ENCODE measurements at places on chromosomes 6 and 20.

DNA sequence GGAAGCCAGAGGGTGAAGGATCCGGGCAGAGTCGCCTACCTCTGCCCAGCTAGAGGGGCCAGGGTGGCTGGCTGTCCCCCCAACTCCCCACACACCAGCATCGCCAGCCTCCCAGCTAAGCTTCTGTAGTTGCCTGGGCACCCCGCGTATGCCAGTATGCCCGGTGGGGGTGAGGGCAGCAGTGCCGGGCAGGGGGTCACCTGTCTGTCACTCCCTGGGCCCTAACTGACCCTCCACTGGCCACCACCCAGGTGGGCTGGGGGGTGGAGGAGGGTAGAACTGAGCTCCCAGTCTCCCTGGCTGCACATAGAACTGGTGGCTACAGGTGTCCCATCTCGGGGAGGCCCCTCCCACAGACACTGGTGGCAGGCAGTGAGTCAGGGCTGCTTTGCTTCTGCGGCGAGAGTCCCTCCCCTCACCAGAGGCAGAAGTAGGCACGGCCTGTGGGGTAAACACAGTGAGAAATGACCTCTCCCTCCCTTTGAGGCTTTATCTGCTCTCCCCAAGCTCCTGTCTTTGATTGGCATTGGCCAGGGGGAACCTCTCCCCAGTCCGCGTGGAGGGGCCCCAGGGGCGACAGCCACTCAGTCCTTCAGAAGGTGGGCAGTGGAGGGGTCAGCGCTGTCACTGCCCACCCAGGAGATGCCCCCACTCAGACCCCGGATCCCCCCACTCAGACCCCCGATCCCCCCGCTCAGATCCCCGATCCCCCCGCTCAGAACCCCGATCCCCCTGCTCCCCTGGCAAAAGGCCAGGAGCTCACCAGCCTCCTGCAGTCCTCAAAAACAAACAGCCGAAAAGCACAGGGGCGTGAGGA lies 2.5 kb downstream of the NTSR1 start:
- DNase-seq: no peak

DNA sequence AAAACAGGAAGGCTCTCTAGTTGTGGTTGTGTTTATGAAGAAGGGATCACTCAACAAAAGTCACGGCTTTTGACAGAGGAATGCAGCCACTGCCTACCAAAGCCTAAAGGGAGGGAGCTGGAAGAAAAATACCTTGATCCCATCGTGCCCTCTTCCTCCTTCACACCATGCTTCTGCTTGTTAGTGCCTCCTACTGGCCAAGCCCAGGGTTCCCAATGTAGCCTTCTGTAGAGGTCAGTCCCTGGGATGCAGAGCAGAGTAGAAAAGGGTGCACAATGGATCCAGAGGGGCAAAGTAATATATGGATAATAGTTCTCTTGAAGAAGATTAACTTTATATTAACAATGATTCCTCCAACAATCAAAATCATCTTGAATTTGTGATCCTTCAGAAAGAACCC lies 293.5 kb upstream of the FERMT1 start:
- no peak for DNase-seq

- no peak for DNase-seq
Observed at GRCh38 chr6:56625356-56625755, 17.3 kb downstream of the DST start.

DNA sequence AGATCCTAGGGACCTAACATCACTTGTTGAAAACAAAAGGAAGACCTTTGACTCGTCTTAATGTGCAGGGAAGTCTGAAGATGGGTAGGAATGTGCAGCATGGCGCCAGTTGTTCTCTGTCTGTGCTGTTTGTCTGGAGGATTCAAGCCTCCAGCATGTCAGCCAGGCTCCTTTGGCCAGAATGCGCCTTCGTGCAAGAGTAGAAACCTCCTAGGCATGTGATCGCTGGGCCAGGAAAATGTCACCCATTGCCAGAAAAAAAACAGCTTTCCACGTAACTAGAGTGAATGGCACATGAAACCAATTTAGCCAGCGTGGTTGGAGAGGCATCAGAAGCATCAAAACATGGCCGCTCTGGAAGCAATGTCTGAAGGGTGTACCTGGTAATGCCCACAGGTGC lies 132.7 kb downstream of the EDN1 start:
- DNase-seq: no peak

DNA sequence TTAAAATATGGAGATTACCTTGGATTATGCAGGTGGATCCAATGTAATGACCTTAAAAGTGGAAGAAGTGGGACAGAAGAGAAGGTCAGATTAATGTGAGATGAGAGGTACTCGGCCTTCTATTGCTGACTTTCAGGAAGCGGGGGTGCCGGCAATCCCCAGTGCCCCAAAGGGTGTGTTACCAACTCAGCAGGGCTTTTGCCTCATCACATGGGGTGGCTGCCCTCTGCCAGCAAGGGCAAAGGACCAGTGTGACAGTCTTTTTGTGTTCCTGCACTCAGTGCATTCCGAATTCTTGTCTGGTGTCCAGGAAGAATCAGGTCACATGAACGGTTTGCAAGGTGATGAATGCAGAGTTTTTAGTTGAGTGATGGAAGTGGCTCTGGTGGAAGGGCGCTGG lies 624.2 kb downstream of the COL12A1 start:
- DNase-seq: no peak

GRCh38 chr6:139530561-139530960 lies 156.1 kb upstream of the CITED2 start:
- no peak for DNase-seq

- no peak for DNase-seq
Observed at GRCh38 chr6:102038964-102039363, 645.5 kb downstream of the GRIK2 start.

GRCh38 chr6:28944412-28944865 lies 20.7 kb upstream of the TRIM27 start:
- peak; percentile 73 for DNase-seq

DNA sequence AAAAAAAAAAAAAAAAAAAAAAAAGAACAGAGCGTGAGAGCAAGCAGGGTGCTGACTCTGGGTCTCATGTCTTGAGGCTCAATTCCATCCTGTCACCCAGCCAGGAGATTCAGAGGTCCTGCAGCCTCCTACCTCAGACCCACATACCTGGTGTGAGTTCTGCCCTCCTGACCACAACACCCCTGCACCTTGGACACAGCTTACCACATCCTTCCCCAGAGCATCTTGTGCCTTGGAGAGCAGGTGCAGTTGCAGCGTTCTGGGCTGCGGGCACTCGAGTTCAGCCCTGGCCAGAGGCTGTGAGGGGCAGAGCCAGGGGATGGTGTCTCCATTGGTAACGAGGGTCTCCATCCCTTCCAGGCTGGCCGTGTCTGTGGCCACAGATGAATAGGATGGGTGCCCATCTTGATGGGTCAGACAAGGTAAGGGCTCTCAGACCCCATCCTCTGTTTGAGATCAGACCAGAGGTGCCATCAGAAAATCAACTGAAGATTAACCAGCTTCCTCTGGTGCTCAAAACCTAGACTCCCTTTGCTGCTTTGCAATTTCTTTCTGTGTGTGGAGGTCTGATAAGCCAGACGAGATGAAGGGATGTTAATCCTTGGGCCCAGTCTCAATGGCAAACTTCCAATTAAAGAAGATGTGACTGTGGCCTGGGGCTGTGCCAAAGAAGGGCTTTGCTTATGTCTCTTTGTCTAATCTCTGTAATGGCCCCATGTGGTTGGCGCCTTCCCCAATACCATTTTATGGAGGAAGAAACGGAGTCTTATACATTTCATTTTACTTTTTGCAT lies 14.7 kb upstream of the ZNF831 start:
- DNase-seq: no peak

GRCh38 chr6:41634657-41635056 lies 3.6 kb upstream of the MDFI start:
- DNase-seq: peak; percentile 7

- no peak for DNase-seq
Observed at GRCh38 chr6:14792118-14792955, 453.5 kb upstream of the JARID2 start.

DNA sequence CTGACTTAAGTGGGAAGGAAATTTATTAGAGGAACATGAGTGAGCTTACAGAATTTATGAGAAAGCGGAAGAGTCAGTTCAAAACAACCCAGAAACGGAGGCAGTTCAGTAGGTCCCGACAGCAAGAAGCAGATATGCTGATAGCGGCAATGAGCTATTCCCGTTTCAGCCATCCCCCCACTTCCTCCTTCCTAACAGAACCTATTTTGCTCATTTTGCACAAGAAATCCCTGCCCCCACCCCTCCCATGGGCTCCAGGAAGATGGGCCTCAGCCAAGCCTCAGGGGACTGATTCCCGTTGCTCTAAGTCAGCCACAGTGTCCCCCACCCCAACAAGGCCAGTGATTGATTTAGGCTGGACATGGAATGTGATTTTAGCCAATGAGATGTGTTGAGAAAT lies 157.5 kb downstream of the CEBPB start:
- DNase-seq: no peak

DNA sequence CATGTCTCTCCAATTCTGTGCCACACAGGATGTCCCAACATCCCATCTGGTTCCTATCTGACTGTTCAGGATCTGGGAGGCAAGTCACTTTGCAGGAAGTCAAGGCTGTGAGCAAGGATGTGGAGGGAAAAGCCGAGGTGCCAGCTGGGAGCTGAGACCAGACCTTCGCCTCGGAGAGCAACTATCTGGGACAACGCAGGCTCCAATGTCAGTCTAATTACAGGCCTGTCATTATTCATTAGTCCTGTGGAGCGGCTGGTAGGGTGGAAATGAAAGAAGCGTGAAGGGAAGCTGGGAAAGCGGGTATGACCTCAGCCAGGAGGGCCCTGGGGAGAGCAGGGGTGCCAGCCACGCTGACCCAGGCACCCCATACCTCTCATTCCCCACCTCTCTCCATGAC lies 147.3 kb downstream of the UNC5CL start:
- DNase-seq: no peak

- DNase-seq: no peak
Observed at GRCh38 chr20:40010483-40010882, 678.6 kb downstream of the MAFB start.

DNA sequence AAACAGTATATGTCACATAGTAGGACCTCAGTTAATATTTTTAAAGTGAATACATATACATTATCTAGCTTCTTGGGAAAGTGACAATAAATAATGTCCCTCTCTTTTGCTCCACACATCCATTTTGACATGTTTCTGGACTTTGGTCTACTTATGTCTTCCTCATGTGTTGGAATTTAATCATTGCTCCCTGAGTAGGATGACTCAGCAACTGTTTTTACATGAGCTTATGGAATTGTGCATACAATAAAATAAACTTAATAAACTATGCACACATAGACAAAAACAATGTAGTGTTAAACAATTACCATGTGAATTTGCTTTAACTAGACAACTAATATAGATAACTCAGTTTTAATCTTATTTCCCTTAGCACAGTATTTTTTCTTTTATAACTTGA lies 503.8 kb downstream of the TFAP2B start:
- no peak for DNase-seq

- no peak for DNase-seq
Observed at GRCh38 chr20:2585811-2586210, 49.4 kb downstream of the TMC2 start.

- no peak for DNase-seq
Observed at GRCh38 chr20:63473555-63474449, 1.3 kb upstream of the KCNQ2 start.

GRCh38 chr6:135913785-135914184 lies 62.3 kb downstream of the PDE7B start:
- no peak for DNase-seq

GRCh38 chr6:146305092-146305491 lies 238.5 kb upstream of the RAB32 start:
- DNase-seq: no peak

- no peak for DNase-seq
Observed at GRCh38 chr6:34131326-34132290, 14.3 kb downstream of the GRM4 start.

DNA sequence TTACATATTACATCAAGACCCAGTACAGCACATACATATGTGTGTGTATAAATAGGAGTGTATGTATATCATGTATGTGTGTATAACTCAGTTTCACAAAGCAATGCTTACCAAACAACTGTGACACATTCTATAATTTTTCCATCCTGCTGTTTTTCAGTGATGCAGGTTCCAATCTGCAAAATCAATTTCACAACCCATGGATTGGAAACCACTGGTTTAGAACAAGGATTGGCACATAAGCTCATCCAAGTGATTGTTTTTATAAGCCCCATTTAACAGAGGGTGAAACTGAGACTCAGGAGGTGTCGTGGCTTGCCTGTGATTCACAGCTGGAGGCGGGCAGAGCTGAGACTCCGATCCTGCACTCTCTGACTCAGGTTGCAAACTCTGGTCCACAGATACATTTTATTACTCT lies 158.2 kb downstream of the ZMYND8 start:
- no peak for DNase-seq

DNA sequence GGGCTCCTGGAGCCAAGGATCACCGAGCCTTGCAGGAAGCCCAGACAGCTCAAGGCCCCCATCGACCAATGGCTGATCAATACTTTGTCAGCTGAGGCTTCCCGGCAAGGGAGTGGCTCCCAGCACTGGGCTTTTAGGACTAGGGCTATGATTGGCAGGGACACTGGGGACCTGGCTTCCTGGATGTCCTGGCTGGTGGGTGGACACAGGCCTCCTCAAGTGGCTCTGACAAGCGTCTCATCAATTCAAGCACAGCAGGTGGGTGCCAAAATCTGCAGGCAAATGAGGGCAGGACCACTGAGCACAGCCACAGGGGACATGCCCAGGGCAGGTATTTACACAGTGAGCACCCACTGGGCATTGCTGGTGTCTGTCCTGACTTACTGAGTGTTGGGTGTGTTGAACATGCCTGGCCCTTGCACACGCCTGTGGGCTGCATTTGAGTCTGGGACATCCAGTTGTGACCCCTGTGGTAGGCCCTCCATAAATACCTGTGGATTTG lies 420.1 kb upstream of the SULF2 start:
- DNase-seq: no peak

DNA sequence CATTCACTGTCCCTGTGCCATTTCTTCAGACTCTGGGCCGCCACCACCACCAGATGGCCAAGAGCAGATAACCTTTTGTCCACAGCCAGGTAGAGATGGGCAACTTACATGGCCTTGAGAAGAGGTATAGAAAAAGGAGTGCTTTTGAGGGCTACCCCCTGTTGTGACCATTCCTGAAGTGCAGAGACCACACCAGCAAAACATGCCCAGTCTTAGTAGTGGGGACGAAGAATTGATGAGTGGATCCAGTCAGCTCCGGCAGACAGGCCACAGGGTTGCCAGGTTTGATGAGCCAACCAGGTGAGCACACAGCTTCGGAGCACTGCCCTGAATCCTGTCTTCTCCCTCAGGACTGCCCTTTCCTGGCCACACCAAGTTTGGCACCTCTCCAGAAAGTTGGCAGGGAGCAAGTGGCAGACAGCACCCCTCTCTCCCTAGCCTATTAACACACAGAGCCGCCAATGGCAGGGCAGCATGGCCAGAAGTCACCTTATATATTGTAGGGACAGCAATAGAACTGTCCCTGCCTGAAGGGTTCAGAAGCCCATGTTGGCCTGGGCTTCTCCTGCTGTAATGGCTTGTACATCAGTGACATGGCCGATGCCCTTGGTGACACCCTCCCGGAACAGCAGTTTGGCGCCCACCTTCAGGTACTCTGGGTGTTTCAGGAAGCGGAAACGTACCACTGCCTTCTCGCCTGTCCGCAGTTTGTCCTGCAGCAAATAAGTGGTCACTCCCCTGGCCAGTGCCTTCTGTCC lies 7.8 kb downstream of the GTPBP2 start:
- DNase-seq: no peak

- no peak for DNase-seq
Observed at GRCh38 chr6:160791459-160791858, 89.4 kb downstream of the PLG start.

Data from Caco-2 (cell line).